ENCODE measurements at places on chromosomes 2 and 18.

GRCh38 chr18:55054021-55054990 lies 95.0 kb upstream of the CCDC68 start:
- no peak for DNase-seq

DNA sequence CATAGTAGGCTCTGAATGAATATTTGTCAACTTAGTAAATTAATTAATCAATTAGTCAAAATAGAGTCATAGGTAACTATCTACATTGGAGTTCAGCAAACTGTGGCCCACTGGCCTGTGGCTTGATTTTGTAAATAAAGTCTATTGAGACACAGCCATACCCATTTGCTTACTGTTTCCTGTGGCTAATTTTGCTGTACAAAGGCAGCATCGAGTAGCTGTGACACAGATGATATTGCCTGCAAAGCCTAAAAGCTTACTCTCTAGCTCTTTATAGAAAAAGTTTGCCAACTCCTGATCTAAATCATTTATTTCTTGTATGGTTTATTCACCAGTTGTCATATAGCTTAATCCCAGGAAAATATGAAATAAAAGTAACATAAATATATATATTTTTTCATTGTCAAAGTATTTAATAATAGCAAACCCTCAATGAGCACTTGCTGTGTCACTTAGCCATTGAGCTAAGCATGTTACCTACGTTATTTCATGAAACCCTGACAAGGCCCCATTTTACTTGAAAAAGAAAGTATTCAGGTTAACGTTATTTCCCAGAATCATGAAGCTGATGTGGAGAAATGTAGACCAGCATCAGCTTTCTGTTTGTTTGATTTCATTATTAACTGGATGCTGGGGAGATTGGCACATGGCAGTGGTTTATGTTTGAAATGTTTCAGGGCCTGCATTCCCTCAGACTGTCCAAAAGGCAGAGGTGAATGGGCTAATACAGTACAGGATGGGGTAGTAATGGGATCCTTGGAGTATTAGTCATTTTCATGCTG lies 69.6 kb downstream of the ICOS start:
- no peak for DNase-seq

DNA sequence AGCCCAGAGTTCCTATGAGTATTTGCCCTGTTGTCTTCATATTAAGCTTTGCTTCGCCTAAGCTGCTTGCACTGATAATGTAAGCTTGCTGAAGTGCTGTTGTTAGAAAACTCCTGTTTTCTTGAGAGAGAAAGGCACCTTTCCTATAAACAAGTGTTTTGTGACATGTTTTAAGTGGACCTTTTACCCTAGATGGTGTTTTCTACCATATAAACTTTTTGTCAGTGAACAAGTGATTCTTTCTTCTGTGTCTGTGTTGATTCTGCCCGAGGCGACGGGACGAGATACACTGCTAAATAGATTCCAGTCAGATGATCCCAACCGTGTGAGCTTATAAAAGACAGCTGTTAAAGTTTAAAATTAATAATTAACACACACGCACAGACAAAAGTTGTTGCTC lies 24.1 kb downstream of the CABLES1 start:
- no peak for DNase-seq

DNA sequence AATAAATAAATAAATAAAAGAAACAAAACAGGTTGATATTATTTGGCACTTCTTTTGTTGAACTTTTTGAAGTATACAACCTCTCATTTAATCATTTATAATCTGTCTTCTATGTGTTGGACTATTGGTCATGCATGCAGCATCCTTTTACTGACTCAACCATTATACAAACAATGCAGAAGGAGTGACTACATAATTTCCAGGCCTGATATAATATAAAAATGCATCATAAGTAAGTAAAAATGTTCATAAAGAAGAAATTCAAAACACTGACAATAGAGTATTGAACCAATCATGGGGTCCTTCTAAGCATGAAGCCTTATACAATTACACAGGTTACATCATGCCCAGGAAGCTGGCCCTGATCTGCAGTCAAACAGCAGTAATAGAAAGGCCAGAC lies 141.5 kb upstream of the FN1 start:
- DNase-seq: no peak

DNA sequence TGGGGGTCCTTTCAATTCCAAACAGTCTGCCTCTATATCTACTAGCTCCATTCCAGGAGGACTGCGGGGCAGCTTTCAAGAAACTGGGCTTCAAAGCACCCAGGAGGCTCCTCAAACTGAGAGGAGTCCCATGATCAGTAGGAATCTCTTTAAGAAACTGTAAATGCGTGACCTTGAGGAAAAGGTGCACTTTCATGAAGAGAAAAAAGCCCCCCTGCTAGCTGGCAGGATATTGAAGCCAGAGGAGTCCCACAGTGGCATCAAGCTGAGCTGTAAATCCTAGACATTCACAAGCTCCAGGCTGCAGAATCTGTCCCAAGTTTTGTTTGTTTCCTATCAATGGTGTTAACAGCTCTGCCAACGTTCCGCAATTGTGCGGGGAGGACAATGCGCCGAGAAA lies 790.1 kb downstream of the SLC4A3 start:
- DNase-seq: no peak

DNA sequence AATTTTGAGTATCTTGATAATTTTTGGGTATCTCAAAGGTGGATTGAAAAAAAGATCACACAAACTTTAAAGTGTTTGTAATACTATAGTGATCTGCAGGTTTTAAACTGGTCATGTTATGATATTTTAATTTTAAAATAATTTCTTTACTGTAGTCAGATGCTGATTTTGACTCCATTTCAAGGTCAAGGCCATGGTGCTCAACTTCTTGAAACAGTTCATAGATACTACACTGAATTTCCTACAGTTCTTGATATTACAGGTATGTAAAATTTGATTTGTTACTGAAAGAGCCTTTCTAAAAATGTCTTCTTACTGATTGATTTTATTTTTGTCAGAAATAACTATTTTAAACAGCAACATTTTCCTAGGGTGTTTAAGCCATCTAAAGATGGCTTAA lies 33.1 kb upstream of the METAP1D start:
- DNase-seq: no peak

GRCh38 chr18:25005541-25006403 lies 346.2 kb downstream of the ZNF521 start:
- DNase-seq: no peak

DNA sequence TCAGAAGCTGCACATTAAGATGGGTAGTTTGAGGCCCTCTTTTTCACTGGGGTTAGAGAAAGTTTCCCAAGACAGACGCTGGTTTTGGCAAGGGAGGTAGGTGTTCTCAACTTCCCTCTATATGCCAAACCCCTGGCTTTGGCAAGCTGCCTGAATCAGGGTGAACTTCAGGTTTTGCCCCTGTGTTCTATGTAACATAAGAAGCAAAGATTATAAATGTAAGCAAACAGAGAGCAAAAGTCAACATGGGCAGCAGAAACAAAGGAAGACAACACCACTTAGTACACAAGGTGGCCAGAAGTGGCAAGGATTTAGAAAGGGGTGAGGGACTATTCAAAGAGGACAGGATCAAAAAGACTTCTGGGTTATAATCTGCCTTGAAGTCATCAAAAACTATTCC lies 70.5 kb upstream of the TFCP2L1 start:
- DNase-seq: no peak

DNA sequence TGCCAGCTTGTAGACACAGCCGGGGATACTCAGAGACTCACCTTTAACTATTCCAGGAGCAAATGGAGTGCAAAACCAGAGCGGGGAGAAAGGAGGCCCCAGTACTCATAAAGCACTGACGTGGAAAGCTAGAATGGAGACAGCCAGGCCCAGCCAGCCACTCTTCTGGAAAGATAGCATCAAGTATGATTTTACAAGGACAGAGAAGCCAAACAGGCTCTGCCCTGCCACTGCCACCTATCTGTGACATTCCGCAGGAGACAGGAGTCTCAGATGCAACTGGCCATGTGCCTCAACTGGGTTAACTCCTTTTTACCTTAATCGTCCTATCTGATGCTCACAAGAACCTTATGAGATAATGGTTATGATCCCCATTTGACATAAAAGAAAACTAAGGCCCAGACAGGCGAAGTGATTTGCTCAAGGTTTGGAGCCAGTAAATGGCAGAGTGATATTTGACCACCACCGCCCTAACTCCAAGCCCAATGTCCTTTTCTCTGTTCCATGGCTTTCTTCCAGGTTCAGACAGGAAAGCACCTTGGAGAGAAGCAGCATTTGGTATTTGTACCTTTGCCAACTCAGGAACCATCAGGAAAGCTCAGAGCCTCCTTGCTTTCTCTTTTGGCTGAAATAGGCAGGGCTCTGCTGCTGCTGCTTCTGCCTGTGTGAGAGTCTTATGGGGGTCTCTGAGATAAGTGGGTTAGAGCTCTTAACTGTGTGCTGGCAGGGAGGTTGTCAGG lies 15.6 kb downstream of the KIF3C start:
- DNase-seq: no peak

GRCh38 chr18:76361219-76361618 lies 133.8 kb downstream of the ZNF516 start:
- no peak for DNase-seq

- DNase-seq: no peak
Measured at GRCh38 chr2:160145471-160145870, 54.6 kb downstream of the ITGB6 start.

GRCh38 chr2:136324966-136325365 lies 207.0 kb upstream of the CXCR4 start:
- DNase-seq: no peak

GRCh38 chr2:42170619-42171395 lies 1.7 kb downstream of the EML4 start:
- DNase-seq: no peak

GRCh38 chr2:121409388-121409787 lies 121.3 kb upstream of the RNU4ATAC start:
- no peak for DNase-seq

DNA sequence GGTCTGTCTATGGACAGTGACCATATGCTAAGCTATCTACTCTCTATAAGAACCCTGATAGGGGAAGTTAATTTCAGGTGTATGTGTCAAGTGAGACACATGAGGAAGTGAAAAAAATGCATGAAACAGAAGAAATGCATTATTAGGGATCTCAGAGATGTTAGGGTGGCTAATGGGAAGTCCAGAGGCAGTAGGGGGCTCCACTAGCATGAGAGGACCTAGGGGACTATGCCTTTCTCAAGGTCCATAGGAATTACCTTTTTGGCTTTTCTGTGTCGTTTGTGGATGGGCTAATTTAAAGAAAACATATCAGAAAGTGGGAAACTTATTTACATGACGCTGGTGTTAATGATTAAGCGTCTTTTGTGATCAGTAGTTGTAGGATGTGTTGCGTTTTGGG lies 1653.2 kb downstream of the DPP10 start:
- no peak for DNase-seq

DNA sequence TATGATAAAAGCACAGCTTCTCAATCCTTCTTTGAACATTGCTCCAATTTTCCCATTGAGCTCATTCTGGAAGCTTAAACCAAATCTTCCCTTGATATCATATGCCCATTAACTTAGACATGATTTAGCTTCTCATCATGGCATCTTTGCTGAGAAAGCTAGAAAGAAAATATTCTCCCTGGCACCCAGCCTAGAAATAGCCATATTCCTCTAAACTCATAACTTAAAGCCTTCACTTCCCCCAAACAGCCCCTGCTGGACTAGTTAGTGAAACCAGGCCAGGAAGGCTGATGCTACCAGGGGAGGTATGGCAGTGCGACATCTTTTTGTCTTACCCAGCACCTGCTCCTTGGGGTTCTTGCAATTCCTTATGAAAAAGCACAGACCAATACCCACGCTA lies 4.3 kb downstream of the AAK1 start:
- no peak for DNase-seq

DNA sequence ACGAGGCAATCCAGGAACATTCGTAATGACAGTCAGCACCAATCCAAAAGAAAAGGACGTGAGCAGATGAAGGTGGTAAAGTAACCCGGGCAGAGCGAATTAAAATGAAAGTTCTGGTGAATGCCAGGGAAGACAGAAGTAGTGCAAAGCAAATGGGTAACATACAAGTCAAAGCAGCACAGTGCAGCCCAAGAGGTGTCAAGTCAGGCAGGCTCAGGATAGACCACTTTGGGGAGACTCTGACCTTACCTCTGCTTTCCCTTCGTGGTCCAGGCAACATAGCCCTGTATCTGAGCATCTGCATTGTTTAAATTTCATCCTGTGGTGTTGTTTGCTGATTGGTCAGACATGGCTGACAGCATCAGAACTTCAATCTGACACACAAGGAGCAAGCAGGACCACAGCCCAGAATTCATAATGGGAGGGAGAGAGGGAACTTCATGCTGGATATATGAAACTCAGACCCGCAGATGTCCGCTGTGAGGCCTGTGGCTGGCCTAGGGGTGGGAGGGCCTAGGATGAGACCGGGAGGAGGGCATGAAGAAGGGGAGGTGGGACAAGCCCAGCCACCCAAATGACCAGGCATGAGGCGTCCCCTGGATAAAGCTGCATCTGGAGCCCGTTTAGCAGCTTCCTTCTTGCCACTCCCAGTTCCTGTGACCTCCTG lies 285.7 kb downstream of the TCF4 start:
- DNase-seq: no peak

Measured in CD8-positive, alpha-beta memory T cell (primary cell).